Fibroblast of pulmonary artery (primary cell): ENCODE measurements at places on chromosomes 5 and 9.

DNA sequence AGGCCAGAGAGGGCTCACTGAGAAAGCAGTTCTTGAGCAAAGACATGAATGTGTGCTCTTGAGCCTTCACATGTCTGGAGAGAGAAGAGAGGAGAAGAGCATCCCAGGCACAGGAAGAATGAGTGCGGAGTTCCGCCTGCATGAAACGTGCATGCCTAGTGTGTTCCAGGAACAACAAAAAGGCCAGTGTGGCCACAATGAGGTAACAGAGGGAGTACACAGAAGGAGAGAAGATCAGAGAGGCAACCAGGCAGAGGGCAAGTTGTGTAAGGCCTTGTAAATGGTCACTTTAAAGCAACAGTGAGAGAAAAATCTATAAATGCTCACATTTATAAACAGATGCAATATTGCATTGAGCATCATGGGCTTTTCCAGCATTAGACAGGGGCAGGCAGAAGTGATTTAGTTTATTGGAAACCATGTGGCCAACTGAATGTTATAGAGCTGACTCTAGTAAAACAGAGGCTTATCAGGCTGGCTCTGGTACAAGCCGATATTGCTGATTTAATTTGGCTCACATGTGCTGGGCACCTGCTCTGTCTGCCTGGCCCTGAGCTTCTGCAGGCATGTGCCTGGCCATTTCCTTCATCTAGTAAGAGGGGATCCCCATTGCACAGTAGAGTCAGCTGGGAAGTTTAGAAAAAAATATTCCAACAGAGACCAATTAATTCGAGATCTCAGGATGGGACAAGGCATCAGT is 185.3 kb downstream of the SAXO1 start:
- no peak for DNase-seq

- no peak for DNase-seq
These were observed 14.8 kb downstream of the EEIG1 start for GRCh38 chr9:127965953-127966352.

- peak; percentile 48 for DNase-seq
These were observed 19.8 kb downstream of the IFT74 start for GRCh38 chr9:26975728-26976707.

- no peak for DNase-seq
These were observed 410.9 kb upstream of the PRR16 start for GRCh38 chr5:120052916-120053828.

- DNase-seq: no peak
These were observed 33.0 kb upstream of the CEP120 start for GRCh38 chr5:123456242-123456641.
